ENCODE measurements at places on chromosomes 11 and 22.

- no peak for DNase-seq
Observed at GRCh38 chr11:60765355-60765754, 8.7 kb downstream of the MS4A15 start.

- no peak for DNase-seq
Observed at GRCh38 chr22:37451218-37451617, 23.9 kb upstream of the ELFN2 start.

DNA sequence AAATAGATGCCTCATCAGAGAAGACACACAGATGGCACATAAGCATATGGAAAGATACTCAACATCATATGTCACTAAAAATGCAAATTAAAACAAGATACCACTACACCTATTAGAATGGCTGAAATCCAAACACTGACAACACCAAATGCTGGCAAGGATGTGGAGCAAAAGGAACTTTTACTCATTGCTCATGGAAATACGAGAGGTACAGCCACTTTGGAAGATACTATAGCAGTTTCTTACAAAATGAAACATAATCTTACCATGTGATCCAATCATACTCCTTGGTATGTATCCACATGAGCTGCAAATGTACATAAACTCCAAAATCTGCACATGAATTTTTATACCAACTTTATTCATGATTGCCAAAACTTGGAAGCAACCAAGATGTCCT, 246.0 kb upstream of the ARHGAP42 start:
- no peak for DNase-seq

- no peak for DNase-seq
Observed at GRCh38 chr22:49163258-49163959, 664.3 kb downstream of the BRD1 start.

GRCh38 chr22:45834241-45834640, 142.7 kb downstream of the WNT7B start:
- DNase-seq = no peak

GRCh38 chr11:47324520-47324919, 28.0 kb downstream of the MYBPC3 start:
- no peak for DNase-seq

DNA sequence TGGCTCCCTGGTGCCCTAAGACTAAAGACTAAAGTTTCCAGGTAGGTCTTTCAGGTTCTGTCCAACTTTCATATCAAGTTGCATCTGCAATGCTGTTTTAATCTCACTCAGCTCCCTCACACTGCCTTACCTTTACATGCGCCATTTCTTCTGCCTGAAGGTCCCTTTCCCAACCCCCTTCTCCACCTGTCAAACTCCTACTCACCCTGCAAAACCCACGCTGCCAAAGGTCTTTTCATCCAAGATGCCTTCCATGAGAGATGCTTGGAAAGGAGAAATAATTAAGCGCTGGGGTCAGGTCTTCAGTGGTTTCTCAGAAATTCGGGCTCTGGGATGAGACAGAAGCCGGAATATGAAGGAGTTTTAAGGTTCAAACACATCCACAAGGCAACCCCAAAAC, 95.1 kb downstream of the MN1 start:
- no peak for DNase-seq

DNA sequence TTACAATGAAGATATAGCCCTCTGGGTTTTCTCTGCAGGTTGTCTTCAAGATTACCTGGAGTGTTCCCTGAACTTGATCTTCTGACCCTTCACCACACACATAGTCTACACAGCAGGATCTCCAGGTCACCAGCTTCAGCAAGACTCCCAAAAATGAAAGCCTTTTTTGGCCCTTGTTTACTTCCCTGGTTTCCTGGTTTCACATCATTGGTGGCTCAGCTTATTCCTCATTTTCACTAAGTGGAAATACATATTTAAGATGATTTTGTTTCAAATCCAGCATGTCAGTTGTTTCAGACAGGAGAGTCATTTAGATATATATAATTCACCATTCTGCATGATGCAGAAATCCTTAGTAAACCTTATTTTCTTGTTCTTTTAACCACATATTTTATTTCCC, 41.6 kb upstream of the MPEG1 start:
- DNase-seq = no peak

DNA sequence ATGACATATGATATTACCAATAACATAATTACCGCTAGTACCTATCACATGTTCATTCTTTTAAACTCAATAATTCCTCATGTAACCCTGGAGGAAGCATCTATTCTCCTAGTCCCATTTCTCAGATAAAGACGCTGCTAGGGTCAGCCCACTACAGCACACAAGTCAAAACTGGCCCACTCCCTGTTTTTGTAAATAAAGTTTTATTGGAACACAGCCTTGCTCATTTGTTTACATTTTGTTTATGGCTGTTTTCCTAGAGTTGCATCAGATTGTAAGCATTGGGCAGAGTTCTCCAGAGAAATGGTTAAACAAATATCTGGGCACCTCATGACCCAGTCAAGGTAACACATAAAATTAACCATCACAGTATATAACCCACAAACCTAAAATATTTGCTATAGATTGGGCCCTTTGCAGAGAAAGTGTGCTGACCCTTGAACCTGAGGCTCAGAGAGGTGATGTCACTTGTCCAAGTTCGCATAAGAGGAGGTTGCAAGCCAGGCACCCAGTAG, 36.8 kb downstream of the MN1 start:
- no peak for DNase-seq

DNA sequence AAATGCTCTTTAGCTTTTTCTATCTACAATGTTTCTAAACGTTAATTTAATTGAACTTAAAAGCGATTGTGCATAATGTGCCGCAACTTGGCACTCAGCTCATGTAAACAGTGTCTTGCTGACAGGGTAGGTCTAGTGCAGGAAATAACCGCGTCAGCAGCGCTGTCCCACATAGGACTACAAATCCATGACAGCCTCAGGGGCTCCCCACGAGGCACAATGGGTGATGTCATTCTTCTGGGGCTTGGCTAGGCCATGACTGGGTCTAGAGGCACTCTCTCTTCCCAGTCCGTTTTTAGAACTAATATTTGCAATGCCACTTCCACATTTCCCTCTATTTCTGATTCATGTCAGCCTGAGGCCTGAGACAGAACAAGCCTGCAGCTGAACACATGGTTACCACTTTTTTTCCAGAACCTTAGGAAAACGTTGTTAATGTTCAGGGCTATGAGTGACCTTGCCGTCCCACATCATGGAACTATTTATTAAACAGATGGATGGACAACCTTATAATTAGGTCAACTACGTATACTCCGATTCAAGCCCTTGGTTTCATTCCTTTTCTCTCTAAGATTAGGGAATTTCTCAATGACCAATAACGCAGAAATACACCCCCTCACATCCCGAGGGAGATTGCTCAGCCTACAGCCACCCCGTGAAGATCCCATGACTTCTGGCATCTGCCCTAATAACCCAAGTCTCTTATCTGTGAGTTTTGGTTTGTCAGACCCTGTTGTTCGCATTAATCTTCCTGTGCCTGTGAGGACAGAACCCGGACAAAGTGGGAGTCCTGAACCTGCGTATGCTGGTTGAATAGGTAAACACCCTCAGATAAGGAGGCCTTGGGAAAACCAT, 19.4 kb upstream of the SNX32 start:
- DNase-seq = no peak

DNA sequence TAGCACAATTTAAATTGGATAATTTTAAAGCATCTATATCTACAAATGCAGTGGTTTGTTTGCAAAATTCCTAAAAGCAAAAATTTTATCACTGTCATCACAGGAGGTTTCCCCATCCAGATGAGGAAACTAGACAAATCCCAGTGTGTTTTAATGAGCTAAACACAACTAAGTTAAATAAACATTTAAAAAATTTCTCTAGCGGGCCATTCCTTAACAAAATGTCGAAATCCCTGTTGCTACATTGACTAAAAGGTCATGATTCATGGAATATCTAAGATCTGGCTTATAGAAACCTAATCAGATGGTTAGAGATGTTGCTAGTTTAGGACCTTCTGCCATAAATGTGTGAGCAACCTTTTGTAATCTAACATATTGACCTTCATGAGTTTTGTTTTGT, 107.3 kb upstream of the BDNF start:
- DNase-seq = no peak

GRCh38 chr11:18063125-18063524, 17.1 kb upstream of the TPH1 start:
- no peak for DNase-seq

GRCh38 chr11:77762426-77762825, 58.1 kb downstream of the RSF1 start:
- no peak for DNase-seq

DNA sequence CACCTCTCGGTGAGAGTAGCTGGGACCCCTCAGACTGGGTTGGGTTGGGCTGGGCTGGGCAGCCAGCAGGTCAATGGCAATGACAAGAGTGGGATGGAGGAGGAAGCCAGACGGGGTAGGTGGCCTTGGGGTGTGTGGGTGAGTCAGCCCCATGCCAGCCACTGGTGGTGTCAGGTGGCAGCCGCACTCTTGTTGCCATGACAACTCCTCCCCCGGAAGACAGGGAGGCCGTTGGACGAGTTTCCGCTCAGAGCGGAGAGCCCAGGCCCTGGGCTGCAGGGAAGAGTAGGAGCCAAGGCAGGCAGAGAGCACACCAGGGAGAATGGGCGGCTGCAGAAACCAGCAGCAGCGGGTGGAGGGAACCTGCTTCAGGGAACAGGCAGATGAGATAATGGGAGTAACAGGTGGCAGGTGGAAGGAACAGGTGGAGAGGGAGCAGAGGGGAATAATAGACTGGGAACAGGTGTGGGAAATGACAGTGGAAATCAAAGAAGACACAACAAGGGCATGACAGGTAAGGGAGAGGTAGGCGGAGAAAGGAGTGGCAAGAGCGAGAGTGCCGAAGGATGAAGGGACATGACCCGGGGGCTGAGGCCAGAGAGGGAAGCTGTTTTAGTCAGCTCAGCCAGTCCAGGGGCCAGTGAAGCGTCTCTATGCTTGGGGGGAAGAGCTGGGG, 8.7 kb downstream of the SPTBN2 start:
- DNase-seq = no peak

DNA sequence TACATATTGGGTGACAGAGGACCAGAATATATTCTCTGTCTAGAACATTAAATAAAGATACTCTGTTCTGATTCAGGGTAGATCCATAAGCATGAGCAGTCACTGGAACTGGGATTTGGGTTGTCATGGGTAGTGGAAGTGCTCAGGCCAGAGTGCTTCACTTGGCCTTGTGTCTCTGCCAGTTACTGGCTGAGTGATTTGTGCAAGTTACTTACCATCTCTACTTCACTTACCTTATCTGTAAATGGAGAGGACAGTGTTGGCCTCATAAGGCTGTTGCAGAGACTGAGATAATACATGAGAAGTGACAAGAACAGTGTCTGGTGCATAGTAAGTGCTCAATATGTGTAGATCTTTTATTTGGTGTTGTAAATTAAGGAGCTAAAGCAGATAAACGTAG, 17.6 kb downstream of the ATXN10 start:
- DNase-seq = no peak

DNA sequence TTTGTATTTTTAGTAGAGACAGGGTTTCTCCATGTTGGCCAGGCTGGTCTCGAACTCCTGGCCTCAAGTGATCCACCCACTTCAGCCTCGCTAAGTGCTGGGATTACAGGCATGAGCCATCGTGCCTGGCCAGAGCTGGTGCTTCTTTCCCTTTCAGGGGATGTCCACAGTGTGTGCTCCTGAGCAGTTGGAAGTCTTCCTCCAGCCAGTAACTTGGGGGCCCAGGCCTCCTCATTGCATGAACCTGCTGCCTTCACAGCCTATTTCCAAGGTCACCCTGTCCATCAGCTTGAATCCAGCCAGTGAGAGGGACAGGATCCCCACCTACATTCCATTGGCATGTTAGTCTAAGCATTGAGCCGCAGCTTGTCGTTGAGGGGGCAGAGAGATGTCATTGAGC, 12.5 kb downstream of the RTL6 start:
- DNase-seq = no peak

DNA sequence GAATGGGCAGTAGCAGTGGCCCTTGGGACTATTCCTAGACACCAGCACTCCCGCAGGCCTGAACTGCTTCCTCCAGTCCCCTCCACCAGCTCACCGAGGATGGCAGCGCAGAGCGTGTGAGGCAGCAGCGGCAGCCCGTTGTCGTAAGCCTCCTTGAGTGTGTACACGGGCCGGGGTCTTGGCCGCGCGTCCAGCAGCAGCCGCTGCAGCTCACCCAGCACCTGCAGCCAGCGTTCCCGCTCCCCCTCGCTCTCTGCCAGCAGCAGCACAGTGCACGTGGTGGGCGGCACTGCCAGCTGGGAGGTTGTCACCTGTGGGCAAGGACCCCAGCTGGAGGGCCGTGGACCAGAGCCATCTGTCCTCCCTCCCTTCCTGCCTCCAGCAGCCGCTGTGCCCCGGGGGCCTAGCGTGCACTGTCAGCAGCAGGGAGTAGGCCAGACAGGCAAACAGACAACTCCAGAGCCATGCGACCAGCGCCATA, 13.0 kb downstream of the CDC42BPG start:
- no peak for DNase-seq

- no peak for DNase-seq
Observed at GRCh38 chr11:132310390-132311375, 940.3 kb downstream of the NTM start.

GRCh38 chr22:50018608-50019285, 6.2 kb upstream of the IL17REL start:
- DNase-seq = no peak

DNA sequence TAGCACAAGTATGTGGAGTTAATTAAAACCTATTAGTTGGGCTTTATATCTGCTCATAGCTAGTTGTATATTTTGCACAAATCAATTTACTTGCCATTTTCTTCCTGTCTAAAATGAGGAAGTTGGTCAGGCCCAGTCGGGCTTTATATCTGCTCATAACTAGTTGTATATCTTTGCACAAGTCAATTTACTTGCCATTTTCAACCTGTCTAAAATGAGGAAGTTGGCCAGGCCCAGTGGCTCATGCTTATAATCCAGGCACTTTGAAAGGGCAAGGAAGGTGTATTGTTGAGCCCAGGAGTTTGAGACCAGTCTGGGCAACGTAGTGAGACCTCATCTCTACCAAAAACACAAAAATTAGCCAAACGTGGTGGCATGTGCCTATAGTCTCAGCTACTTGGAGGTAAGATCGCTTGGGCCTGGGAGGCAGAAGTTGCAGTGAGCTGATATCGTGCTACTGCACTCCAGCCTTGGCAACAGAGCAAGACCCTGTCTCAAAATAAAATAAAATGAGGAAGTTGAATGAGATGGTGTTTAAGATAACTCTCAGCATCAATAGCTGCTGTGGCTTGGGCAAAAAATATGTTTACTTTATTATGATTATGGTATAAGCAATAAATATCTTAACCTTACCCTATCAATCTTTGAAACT, 1558.6 kb upstream of the RAG2 start:
- DNase-seq = no peak
